ENCODE measurements at places on chromosomes 1 and 21.
A peak's percentile ranks its signal among the peaks of the same experiment; 100 is the strongest.

DNA sequence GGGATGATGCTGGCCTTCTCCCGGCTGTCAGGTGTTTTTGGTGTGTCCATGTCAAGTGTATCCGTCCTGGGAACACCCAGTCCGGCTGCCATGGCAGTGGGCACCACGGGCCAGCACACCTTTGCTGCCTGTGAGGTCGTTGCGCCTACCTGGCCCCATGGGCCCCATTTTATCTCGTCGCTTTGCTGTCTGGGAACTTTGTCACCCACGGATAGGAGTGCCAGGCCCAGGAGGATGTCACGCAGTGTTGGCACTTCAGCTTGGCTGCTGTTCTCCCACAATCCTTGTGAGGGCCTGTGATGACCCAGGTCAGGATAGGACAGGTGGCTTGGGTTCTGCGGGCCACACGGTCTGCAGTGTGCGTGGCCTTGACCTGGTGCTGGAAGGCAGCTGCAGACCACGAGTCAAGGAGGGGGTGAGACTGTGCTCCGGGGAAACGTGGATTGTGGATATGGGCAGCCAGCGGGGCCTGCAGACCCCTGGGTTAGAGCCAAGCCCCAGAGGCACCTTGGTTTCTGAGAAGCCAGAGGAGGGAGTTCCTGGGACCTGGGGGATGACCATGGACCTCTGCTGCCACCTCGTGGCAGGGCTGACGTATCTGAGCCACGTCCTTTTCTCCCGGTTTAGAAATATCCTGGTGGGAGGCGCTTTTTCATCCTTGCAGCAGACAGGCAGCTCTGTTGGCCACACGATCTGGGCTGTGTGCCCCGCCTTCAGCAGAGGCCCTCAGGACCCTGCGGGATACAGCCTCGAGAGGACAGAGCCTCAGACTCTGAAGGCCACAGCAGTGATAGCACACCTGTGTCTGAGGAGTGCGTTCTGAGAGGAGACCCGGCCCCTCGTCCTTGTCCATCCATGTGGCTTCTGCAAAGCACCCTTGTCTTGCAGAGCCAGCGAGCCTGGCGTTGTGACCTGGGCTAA, 161.1 kb upstream of the COL6A1 start:
- peak; percentile 72 for DNase-seq

- DNase-seq: no peak
Measured at GRCh38 chr1:236016782-236017400, 48.0 kb downstream of the NID1 start.

GRCh38 chr1:50426702-50427085, 3.5 kb upstream of the DMRTA2 start:
- no peak for DNase-seq

- DNase-seq: peak; percentile 23
Measured at GRCh38 chr1:179706339-179706941, 36.7 kb upstream of the FAM163A start.

DNA sequence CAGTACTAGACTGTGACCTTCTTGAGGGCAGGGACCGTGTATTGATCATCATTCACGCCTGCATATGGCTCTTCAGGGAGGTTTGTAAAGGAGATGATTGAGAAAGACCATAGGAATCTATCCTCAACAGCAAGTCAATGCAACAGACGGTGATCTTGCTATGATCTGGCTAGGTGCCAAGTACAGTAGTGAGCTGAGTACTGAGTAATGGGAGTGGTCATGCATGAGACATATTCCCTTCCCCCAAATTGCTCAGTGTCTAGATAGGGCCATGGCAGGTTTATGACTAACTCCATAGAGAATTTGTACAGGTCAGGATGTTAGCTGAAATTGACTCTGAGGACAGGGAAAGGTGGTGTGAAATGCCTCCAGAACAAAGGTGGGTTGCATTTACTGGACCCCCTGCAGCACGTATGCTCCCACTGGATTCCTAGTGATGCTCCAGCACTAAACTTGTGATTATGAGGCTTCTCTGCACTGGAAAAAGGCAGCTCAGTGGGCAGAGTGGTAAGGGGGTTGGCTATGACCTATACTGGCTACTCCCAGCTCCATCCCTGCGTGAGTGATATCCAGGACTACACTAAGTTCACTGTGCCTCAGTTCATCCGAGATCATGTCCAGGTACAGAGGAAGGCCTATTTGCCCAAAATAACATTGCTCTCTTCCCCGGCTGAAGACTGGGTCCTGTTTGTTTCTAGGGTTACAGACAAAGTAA, 37.2 kb downstream of the KCNJ6 start:
- no peak for DNase-seq

DNA sequence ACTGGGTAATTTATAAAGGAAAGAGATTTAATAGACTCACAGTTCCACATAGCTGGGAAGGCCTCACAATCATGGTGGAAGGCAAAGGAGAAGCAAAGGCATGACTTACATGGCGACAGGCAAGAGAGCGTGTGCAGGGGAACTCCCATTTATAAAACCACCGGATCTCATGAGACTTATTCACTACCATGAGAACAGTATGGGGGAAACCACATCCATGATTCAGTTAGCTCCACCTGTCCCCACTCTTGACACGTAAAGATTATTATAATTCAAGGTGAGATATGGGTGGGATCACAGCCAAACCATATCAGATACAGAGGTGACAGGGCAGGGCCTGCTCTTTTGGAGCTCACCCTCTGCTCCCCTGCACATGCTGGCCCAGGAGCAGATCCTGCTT, 31.4 kb upstream of the TMEM61 start:
- DNase-seq: no peak

DNA sequence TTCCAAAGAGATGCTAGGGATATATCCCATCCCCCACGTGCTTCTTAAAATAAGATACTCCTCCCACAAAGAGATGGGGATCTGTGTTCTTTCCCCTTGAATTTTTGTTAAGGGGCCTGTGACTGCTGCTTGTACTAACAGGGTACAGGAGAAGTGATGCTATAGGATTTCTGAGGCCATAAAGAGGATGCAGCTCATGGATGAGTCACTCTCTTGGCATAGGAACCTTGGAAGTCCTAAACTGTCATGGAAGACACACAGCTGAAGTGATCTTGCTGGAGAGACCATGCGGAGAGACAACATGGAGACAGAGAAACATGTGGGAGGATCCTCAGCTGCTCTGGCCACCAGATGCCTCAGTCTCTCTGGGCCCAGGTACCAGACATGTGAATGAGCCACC, 157.2 kb downstream of the S1PR1 start:
- DNase-seq: no peak

DNA sequence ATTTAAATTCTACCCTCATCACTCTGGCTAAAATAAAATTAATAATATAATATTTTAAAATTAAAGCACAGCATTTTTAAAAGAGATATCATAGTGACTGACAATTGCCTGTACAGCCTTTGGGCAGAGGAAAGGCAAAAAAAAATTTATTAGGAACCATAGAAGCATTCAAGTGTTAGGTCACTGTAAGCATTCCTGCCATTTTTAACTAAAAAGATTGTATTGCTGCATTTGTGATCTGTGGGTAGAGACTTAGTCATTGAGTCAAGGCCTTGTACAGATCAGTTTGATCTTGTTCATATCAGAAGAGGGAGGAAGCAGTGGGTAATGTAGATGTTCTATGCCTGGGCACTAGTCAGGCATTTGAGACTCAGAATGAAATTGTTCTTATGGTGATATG, 109.9 kb downstream of the LYPLAL1 start:
- DNase-seq: no peak

DNA sequence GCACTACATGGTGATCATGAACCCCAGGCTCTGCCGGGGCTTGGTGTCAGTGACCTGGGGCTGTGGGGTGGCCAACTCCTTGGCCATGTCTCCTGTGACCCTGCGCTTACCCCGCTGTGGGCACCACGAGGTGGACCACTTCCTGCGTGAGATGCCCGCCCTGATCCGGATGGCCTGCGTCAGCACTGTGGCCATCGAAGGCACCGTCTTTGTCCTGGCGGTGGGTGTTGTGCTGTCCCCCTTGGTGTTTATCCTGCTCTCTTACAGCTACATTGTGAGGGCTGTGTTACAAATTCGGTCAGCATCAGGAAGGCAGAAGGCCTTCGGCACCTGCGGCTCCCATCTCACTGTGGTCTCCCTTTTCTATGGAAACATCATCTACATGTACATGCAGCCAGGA, 589 bp downstream of the OR2W3 start:
- no peak for DNase-seq

DNA sequence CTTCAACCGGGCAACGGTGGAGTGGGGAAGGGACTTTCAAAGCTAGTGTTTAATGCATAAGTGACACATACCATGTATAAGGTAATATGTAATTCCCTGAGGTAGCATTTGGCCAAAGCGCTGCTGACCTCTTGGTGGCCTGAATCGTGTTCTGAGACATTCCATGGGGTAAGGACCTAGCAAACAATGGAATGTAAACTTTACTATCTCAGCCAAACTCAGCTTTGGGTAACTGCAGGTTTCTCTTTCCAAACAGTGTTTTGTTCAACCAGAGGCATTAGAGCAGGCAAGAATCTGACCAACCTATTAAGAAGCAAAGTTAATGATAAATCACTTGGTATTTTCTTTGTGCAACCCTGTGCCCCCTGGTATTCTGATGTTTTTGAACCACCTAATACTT, 22.0 kb downstream of the TGFB2 start:
- no peak for DNase-seq

- DNase-seq: no peak
Measured at GRCh38 chr1:9916452-9916851, 6.4 kb upstream of the CTNNBIP1 start.

GRCh38 chr1:30516485-30516858, 206.9 kb downstream of the MATN1 start:
- no peak for DNase-seq

GRCh38 chr1:93750955-93751354, 69.3 kb upstream of the BCAR3 start:
- no peak for DNase-seq

- DNase-seq: no peak
Measured at GRCh38 chr21:39597595-39597994, 15.1 kb upstream of the B3GALT5 start.
